ENCODE measurements at places on chromosomes 16 and 17.
A peak's percentile ranks its signal among the peaks of the same experiment; 100 is the strongest.

- no peak for DNase-seq
These were observed 26.7 kb downstream of the TMEM204 start for GRCh38 chr16:1560153-1560552.

DNA sequence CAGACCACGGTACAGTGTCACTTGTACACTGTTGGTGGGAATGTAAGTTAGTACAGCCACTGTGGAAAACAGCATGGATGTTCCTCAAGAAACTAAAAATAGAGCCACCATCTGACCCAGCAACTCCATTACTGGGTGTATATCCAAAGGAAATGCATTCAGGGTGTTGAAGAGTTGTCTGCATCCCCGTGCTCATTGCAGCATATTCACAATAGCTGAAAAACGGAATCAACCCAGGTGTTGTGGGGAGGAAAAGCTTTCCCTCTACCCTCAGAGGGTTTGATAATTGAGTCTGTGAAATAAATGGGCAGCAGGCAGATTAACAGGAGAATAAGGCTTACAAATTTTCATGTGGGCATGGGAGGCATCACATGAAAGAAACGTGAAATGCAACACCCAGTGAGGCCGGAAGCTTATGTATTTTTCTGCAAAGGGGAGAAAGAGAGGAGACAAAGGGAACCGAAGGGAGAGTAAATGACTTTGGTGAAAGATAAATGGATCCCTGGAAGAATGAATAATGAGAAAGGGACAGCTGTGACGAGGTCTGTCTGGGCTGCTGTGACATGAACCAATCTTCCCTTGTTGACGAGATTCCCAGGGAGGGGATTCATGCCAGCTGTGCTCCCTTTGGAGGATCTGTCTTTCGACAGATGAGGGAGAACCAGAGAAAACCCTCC, 106.2 kb downstream of the KCNJ12 start:
- no peak for DNase-seq

GRCh38 chr16:85279825-85280545, 167.7 kb upstream of the CIBAR2 start:
- DNase-seq: no peak

DNA sequence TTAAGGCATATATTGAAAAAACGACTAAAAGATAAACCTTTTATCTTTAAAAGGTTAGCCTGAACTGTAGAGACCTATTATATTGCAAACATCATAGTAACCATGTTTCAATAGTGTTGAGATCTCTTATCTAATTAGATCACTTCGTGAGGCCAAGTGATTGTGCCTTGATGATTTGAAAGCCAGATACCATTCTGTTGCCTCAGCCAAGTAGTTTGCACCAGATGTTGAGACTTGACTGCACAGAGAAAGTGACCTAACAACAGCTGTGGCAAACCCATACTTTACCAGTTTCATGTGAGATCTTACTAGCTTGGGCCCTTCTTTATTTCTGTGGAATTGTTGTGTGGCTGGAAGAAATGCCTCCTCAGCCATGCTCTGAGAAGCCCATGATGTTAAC, 717.3 kb downstream of the KCNJ2 start:
- no peak for DNase-seq

DNA sequence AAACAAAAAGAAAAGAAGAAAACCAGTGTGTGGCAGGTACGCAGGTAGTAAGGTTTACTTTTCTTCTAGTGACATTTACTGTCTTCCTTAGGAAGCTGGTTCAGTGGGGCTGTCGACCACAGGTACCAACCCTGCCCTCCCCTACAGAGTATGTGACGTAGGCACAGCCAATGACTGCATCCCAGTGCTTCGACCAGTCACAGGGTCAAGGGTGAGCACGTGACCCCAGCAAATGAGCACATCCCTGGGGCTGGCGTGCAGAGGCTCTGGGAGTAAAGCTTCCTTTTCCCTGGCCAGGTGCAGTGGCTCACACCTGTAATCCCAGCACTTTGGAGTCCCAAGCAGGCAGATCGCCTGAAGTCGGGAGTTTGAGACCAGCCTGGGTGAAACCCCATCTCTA, 38.9 kb upstream of the PLCG2 start:
- no peak for DNase-seq

DNA sequence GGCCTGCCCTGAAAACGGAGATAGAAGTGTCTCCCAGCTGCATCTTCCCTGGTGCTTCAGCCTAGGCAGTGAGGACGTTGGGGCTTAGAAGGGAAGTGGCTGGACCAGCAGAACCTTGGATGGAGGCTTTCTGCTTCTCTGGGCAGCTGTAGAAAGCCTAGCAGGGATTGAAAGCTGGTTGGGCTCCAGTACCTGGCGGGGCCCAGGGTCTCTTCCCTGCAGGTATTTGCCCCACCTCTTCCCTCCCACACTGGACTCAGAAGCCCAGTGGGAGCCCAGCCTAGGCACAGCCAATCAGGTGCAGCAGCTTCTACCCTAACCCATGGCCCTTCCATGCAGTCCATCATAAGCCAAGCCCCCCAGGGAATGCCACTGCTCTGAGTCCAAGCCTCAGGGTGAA, 190.3 kb upstream of the IRX6 start:
- DNase-seq: no peak

DNA sequence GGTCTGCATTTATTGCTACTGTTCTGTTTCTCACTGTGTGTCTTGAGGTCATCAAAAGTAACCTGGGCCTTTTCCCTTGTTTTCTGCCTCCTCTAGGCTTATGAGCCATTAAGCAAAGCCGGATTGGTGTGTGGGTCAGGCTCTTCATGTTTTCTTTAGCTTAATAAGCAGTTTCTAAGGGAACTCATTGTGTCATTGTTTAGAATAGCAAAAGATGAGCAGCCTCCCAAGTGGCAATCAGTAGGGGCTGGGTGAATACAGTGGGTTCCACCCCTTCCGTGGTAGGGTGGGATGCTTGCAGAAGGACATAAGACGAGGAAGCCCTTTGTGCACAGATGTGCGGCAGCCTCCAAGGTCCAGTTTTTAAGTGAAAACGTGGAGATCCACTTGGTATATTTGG, 34.5 kb downstream of the ABCC1 start:
- DNase-seq: no peak

- DNase-seq: no peak
These were observed 99.9 kb upstream of the CCL2 start for GRCh38 chr17:34154961-34155730.

DNA sequence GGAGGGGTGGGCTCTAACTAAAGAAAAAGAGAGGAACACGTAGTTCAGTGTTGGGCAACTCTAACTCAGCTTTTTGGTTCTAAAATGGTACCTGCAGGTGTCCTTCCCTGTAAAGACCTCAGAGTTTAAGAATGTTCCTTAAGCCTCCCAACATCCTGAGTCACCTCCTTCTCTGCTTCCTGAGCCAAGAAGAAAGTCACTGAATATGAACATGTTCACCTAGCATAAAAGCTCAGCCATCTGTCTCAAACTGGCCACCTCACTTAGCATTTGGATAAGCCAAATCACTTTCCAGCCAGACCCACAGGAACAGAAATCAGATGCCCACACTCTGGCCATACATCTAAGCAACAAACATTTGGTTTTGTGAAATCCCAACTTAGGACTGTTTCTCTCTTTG, 3.7 kb downstream of the TMEM98 start:
- DNase-seq: no peak

DNA sequence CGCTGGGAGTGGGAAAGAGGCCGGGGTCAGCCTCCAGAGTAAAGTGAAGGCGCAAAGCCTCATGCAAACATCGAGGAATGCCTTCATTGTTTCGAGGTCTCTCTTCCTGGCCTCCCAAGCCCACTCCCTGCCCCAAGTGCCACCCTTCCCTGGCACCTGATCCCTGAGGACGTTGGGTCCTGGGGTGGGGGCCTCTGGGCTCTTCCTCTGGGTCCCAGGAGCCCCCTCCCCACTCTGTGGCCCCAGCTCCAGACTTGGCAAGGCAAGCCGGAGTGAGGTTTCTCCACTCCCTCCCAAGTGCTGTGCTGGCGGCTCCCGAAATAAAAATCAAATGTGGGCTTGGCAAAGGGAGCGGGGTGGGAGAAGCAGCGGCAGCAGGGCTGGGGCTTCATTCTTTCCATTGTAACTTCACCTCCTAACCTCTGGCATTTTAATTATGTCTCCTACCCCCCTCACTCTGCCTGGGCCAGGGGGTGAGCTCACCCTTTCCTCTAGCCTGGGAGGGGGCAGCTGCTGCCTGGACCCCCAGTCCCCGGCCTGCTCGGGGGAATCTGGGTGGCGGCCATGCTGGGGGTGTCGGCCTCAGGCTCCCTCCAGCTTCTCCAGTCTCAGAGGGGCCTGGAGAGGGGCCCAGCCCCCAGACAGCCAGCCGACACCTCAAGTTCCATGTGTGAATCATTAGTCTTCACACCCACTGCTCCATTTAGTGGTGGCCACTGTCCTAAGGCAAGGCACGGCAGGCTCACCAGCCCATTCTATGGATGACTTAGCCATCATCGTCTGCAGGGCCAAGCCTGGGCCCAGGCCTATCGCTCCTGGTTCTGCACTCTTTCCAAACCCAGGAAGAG, 14.6 kb upstream of the TMEM92 start:
- DNase-seq: peak; percentile 4

All from hepatic stellate cell (primary cell).